Anterior cingulate cortex (tissue), 58 donors: ENCODE measurements at places on chromosomes 3 and 15.

DNA sequence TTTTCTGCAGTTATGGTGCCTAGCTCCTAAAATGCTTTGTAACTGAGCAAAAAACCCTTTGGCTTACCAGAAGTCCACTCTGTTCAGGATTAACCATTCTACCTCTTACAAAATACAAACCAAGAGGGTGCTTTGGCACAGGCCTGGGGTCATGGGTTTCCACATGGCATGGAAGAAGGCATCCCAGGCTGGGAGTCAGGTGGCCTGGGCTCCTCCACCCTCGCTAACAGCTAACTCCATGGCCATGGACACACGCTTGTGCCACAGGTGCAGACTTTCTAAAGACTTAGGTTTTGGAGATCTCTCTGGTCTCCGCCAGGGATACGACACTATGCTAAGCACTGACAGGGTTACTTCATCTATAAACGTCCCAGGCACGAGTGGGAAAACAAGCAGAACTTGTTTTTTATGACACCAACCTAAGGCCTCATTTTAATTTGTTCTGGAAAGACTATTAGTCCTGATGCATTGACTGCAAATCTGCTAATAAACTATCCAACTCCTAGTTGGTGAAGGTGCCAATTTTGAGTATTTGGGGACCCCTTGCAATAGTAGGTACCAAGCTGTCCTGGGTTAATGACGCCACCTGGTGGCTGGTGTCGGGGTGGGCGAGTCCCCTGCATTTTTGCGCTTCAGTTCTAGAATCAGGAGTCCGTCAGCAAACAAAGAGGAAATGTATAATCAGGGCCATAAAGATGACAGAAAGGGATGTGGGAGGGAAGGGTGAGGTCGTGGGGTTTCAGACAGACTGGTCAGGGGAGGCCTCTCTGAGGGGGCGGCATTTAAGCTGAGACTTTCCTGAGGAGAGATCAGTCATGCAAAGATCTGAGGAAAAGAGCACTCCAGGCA lies 10.3 kb upstream of the ALDH1A3 start:
- DNase-seq: no peak

GRCh38 chr15:89837134-89837829 lies 22.6 kb upstream of the ANPEP start:
- no peak for DNase-seq

DNA sequence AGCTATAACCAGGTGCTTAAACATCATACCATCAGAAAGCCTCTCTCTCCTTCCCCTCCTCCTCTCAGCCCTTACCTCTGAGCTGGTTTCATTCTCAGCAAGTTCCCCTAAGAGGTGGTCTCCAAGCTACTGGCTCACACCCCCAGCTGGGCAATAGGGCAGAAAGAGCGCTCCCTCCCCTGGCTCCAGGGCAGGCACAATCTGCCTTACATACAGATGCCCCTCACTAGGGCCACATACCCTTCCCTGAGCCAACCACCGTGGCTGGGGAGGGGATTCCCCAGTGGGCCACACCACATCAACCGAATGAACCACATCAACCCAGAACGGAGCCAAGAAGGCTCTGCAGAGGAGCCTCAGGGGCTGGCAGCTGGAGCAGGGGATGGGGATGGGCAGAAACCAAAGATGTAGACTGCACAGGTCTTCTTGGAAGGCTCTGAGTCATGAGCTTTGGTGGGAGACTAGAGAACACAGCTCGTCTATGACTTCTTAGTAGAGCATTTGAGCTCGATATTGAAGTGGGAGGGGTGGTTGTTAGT lies 4.6 kb upstream of the FBLN2 start:
- DNase-seq: no peak

- peak; percentile 23 for DNase-seq
Observed at GRCh38 chr3:52831500-52832301, 1.2 kb upstream of the ITIH4 start.

- no peak for DNase-seq
Observed at GRCh38 chr15:48109856-48110531, 10.8 kb upstream of the SLC24A5 start.

DNA sequence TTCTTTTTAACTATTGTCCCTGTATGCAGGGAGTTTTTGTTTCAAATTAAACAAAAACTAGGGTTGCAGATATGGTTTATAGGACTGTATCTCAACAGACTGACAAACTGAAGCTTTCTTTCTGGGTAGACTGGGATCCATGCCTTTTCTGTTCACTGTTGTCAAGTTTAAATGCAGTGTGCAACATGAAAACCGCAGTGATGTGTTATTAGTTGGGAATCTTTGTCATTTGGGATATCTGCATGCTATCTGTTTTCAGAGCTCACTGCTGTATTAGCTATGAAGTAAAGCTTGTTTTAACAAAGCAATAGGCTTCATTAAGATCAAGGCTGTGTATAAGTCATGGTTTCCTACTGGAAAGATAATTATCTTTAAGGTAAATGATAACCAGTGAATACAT lies 21.4 kb upstream of the MCF2L2 start:
- DNase-seq: no peak

GRCh38 chr15:100250176-100250800 lies 91.5 kb downstream of the ADAMTS17 start:
- DNase-seq: no peak

DNA sequence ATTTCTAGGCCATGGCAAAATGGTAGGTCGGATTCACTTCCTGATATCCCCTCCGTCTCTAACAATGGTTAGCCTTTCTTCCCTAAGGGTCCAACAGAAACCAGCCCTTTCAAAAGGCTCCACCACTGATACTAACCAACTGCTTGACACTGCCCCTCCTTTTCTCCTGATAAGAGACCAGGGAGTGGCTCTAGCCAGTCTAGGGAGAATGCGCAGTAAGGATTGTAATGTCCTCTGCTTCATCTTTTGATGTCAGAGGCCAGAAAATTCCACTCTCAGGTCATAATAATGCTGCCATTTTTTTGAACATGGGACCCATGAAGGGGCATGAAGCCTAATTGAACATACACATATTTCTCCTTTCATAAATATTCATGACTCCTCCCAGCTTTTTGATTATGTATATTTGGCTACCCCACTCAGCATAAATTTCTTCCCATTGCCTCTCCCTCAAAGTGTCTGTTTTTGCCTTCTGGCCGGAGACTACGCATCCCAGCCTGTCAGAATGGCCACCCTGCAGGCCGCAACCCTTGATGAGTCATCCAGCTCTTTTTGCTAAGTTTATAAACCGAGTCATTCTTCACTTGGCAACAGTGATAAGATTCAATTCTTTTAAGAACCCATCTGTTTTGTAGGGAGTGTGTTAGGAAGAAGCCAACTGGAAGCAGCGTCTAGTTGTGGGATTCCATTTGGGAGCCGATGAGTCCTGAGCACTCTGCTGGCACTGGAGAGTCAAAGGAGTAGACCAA lies 189.0 kb upstream of the MCTP2 start:
- no peak for DNase-seq

- DNase-seq: no peak
Observed at GRCh38 chr15:36784098-36784670, 204.8 kb downstream of the CDIN1 start.

GRCh38 chr15:74303741-74304309 lies 63.6 kb downstream of the CYP11A1 start:
- DNase-seq: no peak

DNA sequence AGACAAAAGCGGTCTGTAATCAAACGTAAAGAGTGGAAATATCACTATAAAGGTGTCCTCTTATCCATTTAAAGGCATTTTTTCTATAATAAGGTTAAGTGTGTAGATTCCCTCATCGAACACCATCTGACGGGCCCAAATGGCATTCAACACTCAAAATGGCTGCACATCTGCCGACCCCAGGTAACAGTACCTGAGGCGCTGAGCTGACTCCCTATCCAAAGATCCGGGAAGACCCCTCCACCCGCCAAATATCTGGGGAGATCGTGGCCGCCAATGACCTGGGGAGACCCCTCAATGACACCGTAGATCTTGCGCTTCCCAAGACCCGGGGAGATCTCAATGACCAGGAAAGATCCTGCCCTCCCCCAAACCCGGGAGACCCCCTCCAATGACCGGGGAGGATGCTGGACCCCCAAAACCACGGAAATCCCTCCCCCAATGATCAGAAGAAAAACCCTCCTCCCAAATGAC lies 476 bp downstream of the IP6K2 start:
- no peak for DNase-seq

DNA sequence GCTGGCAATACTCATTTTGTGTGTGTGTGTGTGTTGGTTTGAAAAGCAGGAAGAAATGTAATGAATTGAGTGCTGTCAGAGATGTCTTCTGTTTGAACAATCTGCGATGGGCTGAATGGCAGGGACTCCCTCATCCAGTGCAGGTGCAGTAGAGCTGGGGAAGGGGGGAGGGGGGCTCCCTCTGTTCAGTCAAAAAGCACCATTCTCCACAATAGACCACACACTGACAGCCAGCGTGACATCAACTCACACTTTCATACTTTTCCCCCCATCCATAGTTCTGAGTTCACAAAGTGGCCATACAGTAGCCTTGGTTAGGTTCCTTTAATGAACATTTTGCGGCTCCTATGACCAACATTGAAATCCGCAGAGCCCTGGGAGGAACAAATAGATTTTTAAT lies 10.4 kb downstream of the SOX2 start:
- DNase-seq: no peak

DNA sequence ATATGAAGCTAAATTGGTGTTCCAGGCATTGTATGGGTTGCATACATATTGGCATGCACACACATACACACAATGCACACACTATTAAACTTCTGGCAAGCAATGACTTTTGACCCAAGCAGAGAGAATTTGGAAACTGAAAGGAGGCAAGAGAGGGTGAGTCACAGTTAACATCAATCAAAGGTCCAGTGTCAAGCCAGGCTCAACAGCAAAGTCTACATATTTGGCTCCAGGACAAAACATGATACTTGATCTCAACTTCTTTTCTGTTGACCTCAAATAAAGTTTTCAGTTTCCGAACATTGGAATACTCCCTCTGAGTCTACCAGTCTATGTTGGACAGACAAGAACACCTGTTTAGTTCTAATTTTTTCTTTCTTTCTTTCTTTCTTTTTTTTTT lies 28.3 kb downstream of the IL12A start:
- no peak for DNase-seq

DNA sequence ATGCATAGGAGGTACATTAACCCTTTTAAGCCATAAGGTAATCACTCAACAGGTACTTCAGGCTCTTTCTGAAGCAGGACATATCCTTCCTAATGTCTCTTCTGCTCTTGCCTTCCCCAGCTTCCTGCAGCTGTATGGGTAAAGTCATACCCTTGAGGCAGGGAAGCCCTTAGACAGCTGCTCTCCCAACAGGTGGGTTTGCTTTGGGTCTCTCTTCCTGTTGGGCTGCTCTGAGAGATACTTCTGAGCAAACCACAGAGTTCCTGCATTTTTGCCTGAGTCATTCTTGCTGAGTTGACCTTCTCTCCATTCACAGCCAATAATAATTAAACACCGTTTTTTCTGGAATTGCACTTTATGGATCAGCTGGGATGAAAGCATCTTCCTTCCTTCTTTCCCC lies 2.0 kb upstream of the TRAT1 start:
- DNase-seq: no peak

DNA sequence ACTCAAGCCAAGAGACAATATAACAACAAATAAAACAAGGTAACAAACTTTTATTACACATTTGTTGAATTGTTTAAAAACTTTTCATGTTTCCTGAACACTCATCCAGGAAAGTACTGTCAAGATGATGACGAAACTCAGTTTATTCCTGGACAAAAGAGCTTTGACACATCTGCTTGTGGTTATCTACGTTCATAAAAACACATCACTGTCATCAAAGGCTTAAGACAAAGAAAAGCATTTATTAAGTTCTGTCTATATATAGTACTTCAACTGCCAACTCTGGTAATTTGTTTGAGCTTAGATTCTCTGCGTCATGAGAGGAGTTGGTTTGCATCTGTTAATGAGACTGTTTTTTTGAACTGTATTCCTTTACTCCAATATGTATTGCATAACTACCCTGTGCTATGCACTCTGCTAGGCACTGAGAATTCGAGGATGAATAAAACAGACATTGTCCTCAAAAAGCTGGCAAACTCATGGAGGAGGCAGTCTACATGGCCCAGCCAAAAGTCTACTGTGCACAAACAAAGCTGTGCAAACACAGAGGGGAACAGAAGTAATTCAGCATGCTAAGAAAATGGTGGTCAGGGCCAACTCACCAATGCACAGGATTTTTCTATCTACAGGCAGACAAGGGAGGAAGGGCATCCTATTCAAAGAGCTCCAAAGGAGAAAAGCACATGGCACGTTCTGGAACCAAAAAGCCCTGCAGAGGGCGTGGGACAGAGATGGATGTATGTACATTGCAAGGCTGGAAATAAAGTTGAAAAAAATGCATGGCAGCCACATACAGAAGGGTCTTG lies 21.5 kb downstream of the PLD1 start:
- DNase-seq: no peak

GRCh38 chr3:114408736-114409670 lies 115.2 kb downstream of the TIGIT start:
- DNase-seq: no peak

GRCh38 chr15:96327155-96327741 lies 3.3 kb upstream of the NR2F2 start:
- no peak for DNase-seq

DNA sequence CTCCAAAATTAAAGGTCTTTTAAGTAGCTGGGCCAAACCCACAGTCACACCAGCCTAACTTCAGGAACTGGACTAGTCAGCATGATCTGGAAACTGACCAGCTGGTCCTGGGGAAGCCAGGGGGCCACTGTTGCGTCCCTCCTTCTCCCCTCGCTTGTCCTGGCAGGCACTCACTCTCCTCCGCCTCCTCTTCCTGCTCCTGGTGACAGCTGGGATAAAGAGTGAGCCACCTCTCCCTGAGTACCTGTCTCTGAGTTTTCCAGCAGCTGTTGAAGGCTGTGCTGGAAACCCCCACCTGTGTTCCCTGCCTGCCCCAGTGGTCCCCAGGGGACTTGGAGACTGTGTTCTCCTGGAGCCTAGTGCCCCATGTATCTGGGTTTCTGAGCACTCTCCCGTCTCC lies 56.0 kb downstream of the FGD5 start:
- DNase-seq: no peak

DNA sequence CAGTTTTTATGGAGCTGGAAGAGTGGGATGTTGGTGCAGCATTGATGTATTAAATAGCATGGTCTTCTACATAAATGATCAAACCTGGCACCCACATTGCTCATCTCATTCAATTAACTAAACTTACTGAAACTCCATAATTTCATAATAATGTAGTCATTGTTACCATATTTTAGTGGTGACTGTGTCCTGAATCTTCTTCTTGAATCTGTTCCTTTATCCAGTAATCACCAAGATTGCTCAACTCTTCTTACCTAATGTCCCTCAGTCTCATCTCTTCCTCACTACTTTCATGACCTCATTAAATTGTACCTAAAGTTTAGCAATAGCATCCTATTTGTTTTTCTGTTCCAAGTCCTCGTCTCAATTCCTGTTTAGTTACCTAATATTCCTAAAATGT lies 69.8 kb downstream of the FGF7 start:
- DNase-seq: no peak

DNA sequence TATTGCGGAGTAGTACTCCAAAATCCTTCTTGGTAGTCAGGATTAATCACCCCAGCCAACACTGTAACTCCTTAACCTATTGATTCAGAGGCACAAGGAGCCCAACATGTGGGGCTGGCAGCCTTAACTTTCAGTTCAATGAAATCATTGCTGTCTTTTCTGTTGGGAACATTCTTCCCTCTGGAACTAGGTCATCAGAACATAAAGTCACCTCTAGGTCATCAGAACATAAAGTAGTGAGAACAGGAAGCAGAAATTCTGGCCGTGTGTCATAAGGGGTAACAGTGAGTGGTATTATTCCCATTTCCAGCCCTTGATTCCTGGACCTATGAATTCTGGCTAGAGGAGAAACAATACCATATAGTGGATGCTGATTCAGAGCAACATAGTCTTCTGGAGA lies 71.5 kb upstream of the TNIK start:
- no peak for DNase-seq
